ENCODE measurements at places on chromosomes 7 and 10. TPM values are rescaled to one million over a fixed set of nuclear protein-coding genes. Genes with fewer than 3 reads are reported as not detected.

HSPA12A gene
- total RNA-seq, result 2.2 TPM

DNA sequence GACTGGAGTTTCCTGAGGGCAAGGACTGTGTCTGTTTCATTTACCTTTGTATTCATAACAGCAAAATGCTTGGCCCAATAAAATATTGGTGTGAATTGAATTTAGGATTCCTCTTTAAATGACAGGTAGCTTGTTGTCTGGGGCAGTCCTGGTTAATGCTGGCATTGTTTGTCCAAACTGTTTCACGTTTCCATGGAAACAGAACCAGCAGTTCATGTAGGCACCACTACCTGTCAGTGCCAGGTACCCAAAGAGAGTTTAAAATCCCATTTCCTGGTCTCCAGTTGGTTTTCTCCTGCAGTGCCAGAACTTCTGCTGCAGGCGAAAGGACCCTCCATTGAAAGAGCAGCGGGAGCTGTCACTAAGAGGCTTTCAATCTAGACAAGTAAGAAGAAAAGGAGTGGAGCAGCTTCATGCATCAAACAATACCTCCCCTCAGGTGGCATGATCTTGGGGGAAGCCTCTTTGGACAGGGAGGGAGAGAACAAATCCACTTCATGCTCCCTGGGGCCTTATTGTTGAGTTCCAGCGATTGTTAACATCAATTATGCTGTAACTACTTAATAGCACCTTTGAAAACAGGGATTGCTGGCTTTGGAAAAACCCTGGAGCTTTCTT, 109.6 kb downstream of the KIF20B start:
- DNase-seq, result no peak

DNA sequence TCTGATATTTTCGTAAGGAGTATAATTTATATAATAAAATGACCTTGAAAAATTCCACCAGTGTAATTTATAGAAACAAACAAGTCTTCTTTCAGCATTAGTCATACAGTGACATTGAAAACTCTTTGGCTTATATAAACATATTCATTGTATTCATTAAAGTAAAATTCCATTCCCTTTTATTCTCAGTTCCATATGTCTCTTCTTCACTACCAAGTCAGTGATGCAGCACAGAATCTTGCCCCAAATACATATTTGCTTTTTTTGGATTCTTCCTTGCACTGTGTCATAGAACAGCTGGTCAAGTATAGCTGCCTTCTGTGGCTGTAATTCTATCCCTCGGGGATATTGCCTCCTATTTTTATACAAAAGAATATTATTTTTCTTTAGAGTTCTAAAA, 884.5 kb upstream of the POT1 start:
- DNase-seq, result no peak

- no peak for DNase-seq
Observed at GRCh38 chr7:151461942-151462230, 21.9 kb upstream of the CRYGN start.

GRCh38 chr10:79449181-79450146, 4.0 kb upstream of the ZCCHC24 start:
- no peak for DNase-seq

- no peak for DNase-seq
Observed at GRCh38 chr7:45105588-45106188, 5.8 kb downstream of the TBRG4 start.

- DNase-seq, result no peak
Observed at GRCh38 chr7:138784692-138785091, 13.1 kb upstream of the TMEM213 start.

GRCh38 chr7:50367100-50367499, 62.6 kb downstream of the IKZF1 start:
- DNase-seq, result no peak

All from H7 (cell line).